ENCODE measurements at places on chromosomes 3 and 15.

- peak; percentile 59 for DNase-seq
Observed at GRCh38 chr3:49295489-49296058, 18.5 kb upstream of the C3orf62 start.

- DNase-seq, result no peak
Observed at GRCh38 chr3:115699706-115700105, 76.4 kb downstream of the GAP43 start.

DNA sequence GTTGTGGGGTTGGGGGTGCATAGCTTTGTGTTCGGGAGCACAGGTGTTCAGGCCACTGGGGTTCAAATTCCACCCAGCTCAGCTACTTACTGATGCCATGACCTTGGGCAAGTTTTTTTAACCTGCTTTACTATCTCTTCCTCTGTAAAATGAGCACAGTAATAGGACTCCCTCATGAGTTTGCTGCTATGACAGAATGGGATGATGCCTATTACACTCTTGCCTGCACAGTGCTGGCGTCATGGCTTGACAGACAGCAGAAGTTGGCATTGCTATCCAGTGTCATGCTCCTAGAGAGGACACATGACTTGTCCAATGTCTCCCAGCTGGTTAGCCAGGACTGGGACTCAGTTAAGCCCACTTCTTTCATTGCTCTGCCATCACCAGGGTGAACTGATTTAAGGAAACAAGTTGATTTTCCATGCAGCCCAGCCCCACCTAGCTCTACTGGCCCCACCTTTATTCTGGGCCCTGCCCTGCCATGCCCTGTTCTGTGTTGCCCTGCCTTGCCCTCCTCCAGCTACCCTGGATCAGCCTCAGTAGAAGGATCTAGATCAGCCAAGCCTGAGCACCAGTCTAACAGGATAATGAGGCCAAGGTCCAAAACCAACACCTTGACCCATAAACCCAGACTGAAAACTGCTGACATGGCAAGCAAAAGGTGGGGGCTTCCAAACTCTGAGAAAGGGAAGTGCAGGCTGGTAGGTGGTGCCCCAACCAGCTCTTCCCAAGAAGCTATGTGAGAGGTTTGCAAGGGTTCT is 155.8 kb upstream of the ATP11B start:
- DNase-seq, result no peak

- no peak for DNase-seq
Observed at GRCh38 chr3:151541178-151541577, 80.3 kb upstream of the IGSF10 start.

- no peak for DNase-seq
Observed at GRCh38 chr3:143218166-143218835, 98.7 kb downstream of the CHST2 start.

All from Kasumi-1 (cell line).